H1 (cell line): ENCODE measurements at places on chromosomes 7 and 10. TPM values are rescaled to one million over a fixed set of nuclear protein-coding genes. Genes with fewer than 3 reads are reported as not detected.

The THAP5 gene
- total RNA-seq: 24.2 and 25.9 TPM in 2 replicates

The OR9A2 gene
- total RNA-seq: not detected in 2 replicates

The ZNF503 gene
- total RNA-seq: 0.13 and 0.27 TPM in 2 replicates

The RAMP3 gene
- total RNA-seq: 0.88 and 0.92 TPM in 2 replicates

The NUTM2A gene
- 0.41 and 0.59 TPM in 2 replicates for total RNA-seq

The CLRN3 gene
- not detected in 2 replicates for total RNA-seq

The RADIL gene
- 5.0 and 5.4 TPM in 2 replicates for total RNA-seq

The PROSER2 gene
- total RNA-seq: 11.6 and 13.7 TPM in 2 replicates

The APBB1IP gene
- total RNA-seq: not detected in 2 replicates

GRCh38 chr10:59234194-59234593, 57.8 kb downstream of the PHYHIPL start:
- no peak overlapping the region for H3K27ac ChIP-seq
- no peaks in the 10 kb centered on the region for H3K27me3 ChIP-seq
- no peaks in the 10 kb centered on the region for H3K4me1 ChIP-seq
- H3K4me3 ChIP-seq: no peak overlapping the region
- DNase-seq: no peak
- no peaks in the 10 kb centered on the region for H3K36me3 ChIP-seq

DNA sequence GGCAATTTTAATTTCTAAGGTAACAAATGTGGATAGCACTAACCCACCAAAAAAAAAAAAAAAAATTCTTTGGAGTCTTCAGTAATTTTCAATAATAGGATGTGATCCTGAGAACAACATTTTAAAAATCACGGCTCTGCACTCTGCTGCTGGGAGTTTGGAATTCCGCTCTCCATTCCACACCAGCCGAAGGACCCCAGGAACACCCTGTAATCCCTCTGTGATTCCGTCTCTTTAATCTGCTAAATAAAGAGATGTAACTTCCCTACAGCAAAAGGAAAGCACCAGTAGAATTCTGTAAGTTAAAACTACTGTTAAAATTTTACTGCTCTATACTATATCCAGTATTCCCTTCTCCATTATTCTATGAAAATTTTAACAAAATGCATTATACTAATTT, 284.5 kb downstream of the PTPRN2 start:
- no peaks in the 10 kb centered on the region for H3K36me3 ChIP-seq
- H3K4me1 ChIP-seq: peaks cover 1% of the 10 kb centered on the region; the same call in 1 of the 2 replicates
- H3K4me3 ChIP-seq: no peak overlapping the region
- no peaks in the 10 kb centered on the region for H3K27me3 ChIP-seq
- DNase-seq: no peak

DNA sequence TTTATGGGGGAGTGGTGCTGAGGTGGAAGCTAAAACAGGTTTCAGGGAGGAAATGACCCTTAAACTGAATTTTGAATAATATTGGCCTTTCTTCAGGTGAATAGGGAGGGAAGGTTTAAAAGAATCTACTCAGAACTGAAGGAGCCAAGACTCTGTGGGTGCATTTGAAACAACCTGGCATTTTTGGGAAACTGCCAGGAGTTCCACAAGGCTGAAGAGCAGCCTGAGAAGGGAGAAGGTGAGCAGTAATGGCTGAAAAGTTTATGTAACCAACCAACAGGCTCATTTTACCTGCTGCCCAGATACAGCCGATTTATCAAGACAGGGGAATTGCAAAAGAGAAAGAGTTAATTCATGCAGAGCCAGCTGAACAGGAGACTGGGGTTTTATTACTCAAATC, 4.0 kb upstream of the PANK1 start:
- H3K4me1 ChIP-seq: peaks cover 10% of the 10 kb centered on the region
- no peak for DNase-seq
- H3K27ac ChIP-seq: no peak overlapping the region

GRCh38 chr7:69388452-69389137, 209.7 kb upstream of the AUTS2 start:
- no peak for DNase-seq
- no peak overlapping the region for H3K27ac ChIP-seq
- H3K36me3 ChIP-seq: no peaks in the 10 kb centered on the region
- H3K4me1 ChIP-seq: no peaks in the 10 kb centered on the region

- no peak overlapping the region for H3K27ac ChIP-seq
- H3K4me1 ChIP-seq: peaks cover 36% of the 10 kb centered on the region
- peaks cover 85% of the 10 kb centered on the region for H3K27me3 ChIP-seq
Observed at GRCh38 chr7:157691586-157692459, 355.0 kb downstream of the DNAJB6 start.

- H3K27me3 ChIP-seq: no peaks in the 10 kb centered on the region
- DNase-seq: no peak
- H3K4me1 ChIP-seq: no peaks in the 10 kb centered on the region
- H3K4me3 ChIP-seq: no peak overlapping the region
Observed at GRCh38 chr7:147968046-147968610, 622.4 kb upstream of the C7orf33 start.

- H3K4me1 ChIP-seq: no peaks in the 10 kb centered on the region
- no peaks in the 10 kb centered on the region for H3K27me3 ChIP-seq
- peak; percentile 6 for DNase-seq
- H3K36me3 ChIP-seq: no peaks in the 10 kb centered on the region
- H3K4me3 ChIP-seq: no peak overlapping the region
- H3K27ac ChIP-seq: no peak overlapping the region
Observed at GRCh38 chr10:44948642-44949041, 11.0 kb upstream of the RASSF4 start.

- H3K4me3 ChIP-seq: no peak overlapping the region
- no peaks in the 10 kb centered on the region for H3K27me3 ChIP-seq
- H3K27ac ChIP-seq: no peak overlapping the region
- DNase-seq: no peak
- H3K36me3 ChIP-seq: no peaks in the 10 kb centered on the region
Observed at GRCh38 chr7:33444511-33444910, 315.1 kb downstream of the BBS9 start.

DNA sequence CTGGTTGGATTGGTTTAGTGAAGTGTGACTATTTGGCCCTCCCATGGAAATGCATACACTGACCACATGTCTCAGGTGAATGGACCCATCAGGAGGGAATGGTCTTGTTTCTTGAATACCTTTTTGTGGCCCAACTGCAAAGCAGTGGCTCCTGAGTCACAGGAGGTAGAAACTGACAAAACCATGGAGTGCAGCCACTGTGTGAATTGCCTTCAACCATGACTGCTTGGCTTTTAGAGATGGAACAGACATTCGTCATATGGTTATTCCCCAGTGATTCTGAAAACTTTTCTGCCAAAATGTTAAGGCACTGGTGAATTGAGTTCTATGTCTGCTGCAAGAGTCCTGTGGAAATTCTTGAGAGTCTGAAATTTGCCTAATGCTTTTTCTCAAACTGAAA, 64.7 kb downstream of the CDK14 start:
- peaks cover 8% of the 10 kb centered on the region for H3K4me1 ChIP-seq
- H3K4me3 ChIP-seq: no peak overlapping the region
- no peak overlapping the region for H3K27ac ChIP-seq
- no peaks in the 10 kb centered on the region for H3K27me3 ChIP-seq

DNA sequence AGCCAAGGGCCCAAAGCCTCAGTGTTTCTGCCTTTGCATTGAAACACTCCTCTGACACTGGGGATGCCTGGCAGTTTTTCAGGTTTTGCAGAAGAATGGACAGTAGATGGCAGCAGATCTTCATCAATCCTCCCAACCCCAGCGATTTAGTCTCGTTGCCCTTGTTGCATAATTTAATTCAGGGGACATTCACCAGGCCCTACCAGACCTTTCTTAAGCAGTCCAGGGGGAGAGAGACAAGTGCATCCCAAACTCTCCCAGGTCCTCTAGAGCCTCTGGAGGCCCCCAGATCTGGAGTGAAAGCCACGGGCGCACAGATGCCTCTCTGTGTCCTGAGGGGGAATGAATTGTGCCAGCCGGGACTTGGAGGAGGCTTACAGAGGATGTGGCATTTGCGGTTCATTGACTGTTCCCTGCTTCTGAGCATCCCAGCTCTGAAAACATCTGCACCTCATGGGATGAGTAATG, 29.6 kb downstream of the MINDY4 start:
- no peaks in the 10 kb centered on the region for H3K4me1 ChIP-seq
- H3K36me3 ChIP-seq: no peaks in the 10 kb centered on the region
- no peak overlapping the region for H3K4me3 ChIP-seq
- DNase-seq: peak; percentile 21
- H3K27ac ChIP-seq: no peak overlapping the region

DNA sequence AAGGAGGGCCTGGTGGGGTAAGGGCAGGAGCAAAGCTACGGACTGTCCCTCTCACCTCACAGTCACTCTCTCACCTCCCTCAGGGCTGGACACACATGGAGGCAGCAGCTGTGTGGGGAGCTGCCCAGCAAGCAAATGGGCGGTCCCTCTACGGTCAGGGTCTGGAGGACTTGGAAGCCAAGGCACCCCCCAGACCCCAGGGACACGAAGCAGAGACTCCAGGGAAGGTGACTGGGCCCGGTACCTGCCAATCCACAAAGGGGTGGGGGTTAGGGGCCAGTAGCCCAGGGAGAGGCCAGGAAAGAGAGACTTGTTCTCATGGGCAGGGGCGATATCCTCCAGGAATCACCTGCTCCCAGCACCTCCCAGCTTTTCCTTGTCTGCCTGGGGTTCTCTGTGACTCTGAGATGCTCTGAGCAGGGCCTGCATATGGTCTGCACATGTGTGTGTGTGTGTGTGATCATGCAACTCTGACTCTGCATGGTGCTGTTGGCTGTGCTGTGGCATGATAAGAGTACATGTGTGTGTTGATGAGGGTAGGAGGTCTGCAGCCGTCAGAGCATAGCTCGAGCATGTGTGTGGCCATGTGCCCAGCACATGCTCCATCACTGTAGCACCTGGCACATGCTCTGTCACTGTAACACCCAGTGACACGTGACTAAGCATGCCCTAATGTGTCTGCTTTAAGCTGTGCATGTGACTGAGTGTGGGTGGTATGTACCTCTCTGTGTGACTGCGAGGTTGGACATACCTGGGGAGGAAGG, 4.6 kb upstream of the LDB3 start:
- no peak overlapping the region for H3K4me3 ChIP-seq
- H3K27ac ChIP-seq: no peak overlapping the region
- no peak for DNase-seq
- H3K36me3 ChIP-seq: no peaks in the 10 kb centered on the region
- no peaks in the 10 kb centered on the region for H3K4me1 ChIP-seq
- H3K27me3 ChIP-seq: no peaks in the 10 kb centered on the region

DNA sequence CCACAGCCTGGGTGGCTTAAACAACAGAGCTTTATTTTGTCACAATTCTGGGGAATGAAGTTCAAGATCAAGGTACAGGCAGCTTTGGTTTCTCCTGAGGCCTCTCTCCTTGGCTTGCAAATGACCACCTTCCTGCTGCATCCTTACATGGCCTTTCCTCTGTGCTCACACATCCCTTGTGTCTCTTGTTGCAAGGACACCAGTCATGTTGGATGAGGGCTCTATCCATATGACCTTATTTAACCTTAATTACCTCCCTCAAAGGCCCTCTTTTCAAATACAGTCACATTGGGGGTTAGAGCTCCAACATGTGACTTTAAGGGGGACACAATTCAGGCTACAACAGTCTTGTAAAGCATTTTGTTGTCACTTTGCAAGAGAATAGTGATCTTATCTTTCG, 65.0 kb upstream of the PLXNA4 start:
- no peaks in the 10 kb centered on the region for H3K36me3 ChIP-seq
- peaks cover 6% of the 10 kb centered on the region for H3K27me3 ChIP-seq
- no peak for DNase-seq
- H3K4me3 ChIP-seq: no peak overlapping the region
- no peak overlapping the region for H3K27ac ChIP-seq
- peaks cover 12% of the 10 kb centered on the region for H3K4me1 ChIP-seq

- DNase-seq: no peak
- no peak overlapping the region for H3K27ac ChIP-seq
- no peaks in the 10 kb centered on the region; the same call in 1 of the 2 replicates for H3K27me3 ChIP-seq
- H3K36me3 ChIP-seq: no peaks in the 10 kb centered on the region
- H3K4me1 ChIP-seq: peaks cover 5% of the 10 kb centered on the region
Observed at GRCh38 chr10:51001587-51001986, 72.7 kb upstream of the PRKG1 start.

GRCh38 chr10:71509444-71509843, 112.7 kb downstream of the CDH23 start:
- no peaks in the 10 kb centered on the region for H3K36me3 ChIP-seq
- H3K4me1 ChIP-seq: no peaks in the 10 kb centered on the region
- H3K27ac ChIP-seq: no peak overlapping the region

DNA sequence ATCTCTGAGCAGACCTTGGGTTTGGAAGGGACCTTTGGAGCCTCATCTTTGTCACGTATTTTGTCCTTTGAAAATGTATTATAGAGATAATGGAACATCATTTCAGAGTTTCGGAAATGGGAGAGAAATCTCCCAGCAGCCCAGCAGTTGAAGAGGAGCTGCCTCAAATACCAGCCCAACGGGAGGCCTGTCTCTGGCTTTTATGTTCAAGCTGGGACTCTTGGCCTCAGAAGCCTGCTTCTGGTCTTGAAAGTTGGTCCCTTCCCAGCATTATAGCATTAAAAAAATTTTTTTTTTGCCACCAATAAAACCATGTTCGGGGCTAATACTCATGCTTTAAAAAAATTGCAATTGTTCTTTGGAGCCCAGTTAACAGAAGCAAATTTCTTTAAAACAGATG, 73.4 kb upstream of the CTBP2 start:
- no peaks in the 10 kb centered on the region for H3K36me3 ChIP-seq
- DNase-seq: no peak
- H3K4me1 ChIP-seq: no peaks in the 10 kb centered on the region
- H3K27me3 ChIP-seq: no peaks in the 10 kb centered on the region

- no peak for DNase-seq
- H3K27ac ChIP-seq: no peak overlapping the region
- H3K4me3 ChIP-seq: no peak overlapping the region
- no peaks in the 10 kb centered on the region for H3K4me1 ChIP-seq
- H3K36me3 ChIP-seq: no peaks in the 10 kb centered on the region
- no peaks in the 10 kb centered on the region for H3K27me3 ChIP-seq
Observed at GRCh38 chr7:131000873-131001272, 266.9 kb upstream of the KLF14 start.

- H3K27ac ChIP-seq: no peak overlapping the region
- no peak overlapping the region for H3K4me3 ChIP-seq
- H3K36me3 ChIP-seq: no peaks in the 10 kb centered on the region
Observed at GRCh38 chr10:49642311-49642710, 28.5 kb downstream of the CHAT start.

GRCh38 chr10:77889277-77889903, 37.2 kb downstream of the DLG5 start:
- H3K4me3 ChIP-seq: no peak overlapping the region
- no peaks in the 10 kb centered on the region for H3K27me3 ChIP-seq
- no peaks in the 10 kb centered on the region for H3K36me3 ChIP-seq
- H3K4me1 ChIP-seq: peaks cover 28% of the 10 kb centered on the region
- H3K27ac ChIP-seq: peak overlapping the region; percentile 28; the same call in 1 of the 2 replicates
